H1 (cell line): ENCODE measurements at places on chromosomes 7 and 10.

DNA sequence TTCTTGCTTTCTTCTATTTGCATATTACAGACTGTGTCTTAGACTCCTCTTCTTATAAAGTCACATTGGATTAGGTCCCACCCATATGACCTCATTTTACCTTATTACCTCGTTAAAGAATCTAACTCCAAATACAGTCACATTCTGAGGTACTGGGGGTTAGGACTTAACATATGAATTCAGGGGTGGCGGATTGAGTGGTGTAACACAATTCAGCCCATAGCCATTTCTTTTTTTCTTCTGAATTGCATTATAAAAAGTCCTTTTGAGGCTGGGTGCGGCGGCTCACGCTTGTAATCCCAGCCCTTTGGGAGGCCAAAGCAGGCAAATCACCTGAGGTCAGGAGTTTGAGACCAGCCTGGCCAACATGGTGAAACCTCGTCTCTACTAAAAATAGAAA, 6.8 kb upstream of the HERC4 start:
- peak; percentile 49 for DNase-seq

- no peak for DNase-seq
Observed at GRCh38 chr10:71661779-71662336, 57.7 kb downstream of the C10orf105 start.

DNA sequence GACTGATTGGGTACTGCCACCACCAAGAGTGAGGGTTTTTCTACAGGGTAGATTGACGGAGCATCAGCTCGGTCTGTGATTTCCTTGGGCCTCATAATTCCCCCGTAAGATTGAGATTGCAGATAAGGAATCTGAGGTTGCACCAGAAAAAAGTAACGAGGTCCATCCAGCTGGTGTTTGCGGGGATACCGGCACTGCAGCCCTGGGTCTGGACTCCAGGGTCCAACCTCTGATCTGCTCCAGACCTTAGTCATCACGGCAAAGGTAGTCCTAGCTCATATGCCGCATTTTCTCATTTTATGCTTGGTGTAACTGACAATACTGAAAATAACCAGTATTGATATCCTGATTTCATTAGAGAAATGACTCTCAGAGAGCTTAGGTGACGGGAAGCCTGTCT, 3.9 kb downstream of the CARD11 start:
- no peak for DNase-seq

GRCh38 chr10:4736608-4737007, 89.4 kb upstream of the AKR1E2 start:
- DNase-seq, result no peak

DNA sequence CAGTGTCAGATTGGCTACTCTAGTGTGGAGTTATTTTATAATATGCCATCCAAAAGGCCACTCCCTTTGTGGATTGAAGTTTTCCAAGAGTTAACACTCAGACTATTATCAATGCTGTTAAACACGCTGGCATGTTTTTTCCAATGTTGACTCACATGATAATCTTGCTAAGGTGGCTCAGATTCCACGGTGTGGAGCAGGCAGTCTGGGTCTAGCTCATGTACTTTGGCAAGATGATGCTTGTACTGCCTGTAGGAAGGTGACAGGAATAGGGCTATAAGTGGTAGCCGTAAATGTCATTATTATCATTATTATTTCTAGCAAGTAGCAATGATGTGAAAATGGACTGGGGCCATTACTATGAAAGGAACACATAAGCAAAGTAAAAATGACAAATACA, 79.4 kb upstream of the TBX20 start:
- no peak for DNase-seq

DNA sequence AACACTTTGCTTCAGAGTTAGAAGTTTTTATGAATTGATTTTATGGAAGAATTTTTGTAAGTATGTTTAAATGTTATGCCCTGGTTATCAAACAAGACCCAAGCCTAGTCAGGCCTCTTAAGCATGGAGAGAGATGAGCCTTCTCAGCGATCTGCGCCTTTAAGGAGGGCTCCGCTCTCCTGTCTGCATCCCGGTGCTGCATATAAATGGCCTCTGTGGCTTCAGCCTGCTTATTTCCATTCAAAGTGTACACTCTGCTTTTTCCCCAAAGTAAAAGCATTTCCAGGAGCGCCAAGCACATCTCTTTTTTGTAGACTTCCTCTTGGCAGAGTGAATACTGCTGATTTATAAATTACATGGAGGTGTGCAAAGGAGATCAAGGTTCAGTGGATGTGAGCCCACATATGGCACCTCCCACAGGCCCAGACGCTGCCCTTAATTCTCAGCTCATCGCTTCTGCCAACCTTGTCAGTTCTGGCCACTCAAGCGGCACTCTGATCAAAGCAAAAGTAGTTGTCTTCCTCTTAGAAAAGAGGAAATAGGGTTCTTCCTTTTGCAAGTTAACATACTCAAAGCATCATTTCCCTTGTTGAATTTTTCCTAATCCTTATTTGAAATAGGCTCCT, 70.0 kb upstream of the SFMBT2 start:
- no peak for DNase-seq

- no peak for DNase-seq
Observed at GRCh38 chr10:48821111-48821510, 118.5 kb downstream of the LRRC18 start.

- no peak for DNase-seq
Observed at GRCh38 chr10:58826694-58827093, 314.0 kb downstream of the BICC1 start.

DNA sequence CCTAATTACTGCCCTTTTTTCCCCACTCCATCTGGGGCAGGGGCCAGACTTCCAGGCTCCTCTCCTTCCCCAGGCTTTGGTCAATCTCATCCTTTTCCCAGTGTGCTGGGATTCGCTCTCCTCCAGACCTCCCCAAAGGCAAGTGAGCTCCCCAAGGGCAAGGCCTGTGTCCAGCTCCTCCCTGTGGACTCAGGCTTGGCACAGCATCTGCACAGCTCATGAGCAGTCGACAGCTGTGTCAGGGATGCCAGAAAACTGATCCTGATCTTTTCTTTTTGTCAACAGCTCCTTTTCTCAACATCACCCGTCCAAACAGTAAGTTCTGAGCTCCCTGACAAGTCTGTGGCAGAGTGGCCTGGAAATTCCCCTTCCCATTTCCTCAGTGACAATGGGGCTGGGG, 67.1 kb downstream of the C10orf120 start:
- no peak for DNase-seq

- DNase-seq, result no peak
Observed at GRCh38 chr10:33521062-33521461, 186.6 kb upstream of the NRP1 start.

DNA sequence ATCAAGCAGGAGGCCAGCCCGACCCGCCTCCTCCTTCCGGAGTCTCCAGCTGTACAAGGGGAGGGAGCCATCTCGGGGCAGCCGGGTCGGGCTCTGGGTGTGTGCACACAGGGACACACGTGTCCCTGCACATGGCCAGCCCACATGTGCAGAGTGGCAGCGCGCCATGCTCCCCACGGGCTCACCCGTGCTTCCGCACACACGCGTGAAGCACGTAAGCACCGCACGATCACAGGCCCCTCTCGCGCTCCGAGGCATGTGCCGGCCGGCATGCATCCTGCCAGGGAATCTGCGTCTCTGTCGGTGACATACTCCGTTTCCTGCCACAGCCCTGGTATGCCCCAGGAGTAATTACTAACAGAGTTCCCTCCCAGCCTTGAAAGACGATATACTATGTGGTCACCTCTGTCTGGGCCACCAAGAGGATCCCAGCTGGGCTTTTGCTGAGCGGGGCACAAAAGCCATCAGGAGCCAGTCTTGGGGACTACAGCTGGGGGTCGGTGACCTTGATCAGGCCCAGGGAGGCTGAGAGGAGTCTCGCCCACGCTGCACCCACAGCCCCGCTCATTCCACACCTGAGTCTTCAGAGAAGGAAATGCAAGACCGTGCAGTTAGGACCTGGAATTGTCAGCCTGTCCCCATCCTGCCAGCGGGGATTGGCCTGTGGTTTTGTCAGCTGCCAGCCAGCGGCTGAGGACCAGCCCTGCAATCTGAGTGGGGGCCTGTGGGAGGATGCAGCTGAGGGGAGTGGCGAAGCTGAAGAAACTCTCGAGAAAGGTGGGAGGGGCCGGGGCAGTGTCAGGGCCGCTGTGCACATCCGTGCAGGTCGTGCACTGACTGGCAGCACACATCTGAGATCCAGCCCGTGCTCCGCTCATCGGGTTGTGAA, 11.0 kb upstream of the LFNG start:
- DNase-seq, result no peak

DNA sequence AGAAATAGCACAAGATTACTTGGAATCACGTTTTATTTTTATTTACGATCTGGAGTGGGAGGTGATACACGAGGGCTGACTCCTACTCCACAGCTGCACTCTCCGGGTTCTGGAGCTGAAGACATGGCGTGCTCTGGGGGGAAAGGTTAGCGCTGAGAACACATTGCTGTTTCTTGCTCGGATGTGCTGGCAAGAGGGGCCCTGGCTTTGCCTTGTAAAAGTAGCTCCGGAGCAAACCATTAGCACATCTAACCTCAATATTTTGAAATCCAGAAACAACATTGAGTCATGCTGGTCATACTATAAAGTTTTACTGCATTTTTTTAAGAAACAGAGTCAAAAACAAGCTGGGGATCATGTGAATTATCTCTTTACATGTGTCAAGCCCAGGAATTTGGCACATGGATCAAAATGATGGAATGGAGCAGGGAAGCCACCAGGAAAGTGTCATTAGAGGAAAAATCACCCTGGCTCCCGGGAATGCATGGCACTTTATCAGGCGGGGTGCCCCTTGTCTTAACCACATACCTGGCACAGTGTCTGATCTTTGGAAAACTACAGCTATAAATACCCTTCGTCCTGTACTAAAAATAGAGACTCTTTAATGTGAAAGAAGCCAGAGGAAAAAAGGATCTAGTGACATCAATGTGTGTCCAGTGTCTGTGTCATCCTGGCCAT, 31.6 kb upstream of the LYZL1 start:
- DNase-seq, result no peak

DNA sequence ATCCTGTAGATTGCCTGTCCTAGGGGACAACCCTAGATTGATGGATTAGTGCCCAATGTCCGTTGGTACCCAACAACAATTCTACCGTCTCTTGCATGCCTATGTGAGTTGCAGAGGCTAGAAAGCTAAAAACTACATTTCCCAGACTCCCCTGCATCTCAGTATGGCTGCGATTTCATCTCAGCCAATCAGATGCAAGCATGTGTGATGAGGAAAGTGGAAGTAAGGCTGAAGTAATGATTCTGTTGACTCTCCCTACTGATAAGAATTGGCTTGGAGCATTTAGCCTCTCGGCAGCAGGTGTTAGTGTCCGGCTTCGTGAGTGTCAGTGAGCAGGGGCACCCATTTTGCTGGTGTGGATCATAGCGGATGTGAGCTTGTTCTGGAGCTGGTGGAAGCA, 171.9 kb downstream of the FGFR2 start:
- DNase-seq, result no peak

DNA sequence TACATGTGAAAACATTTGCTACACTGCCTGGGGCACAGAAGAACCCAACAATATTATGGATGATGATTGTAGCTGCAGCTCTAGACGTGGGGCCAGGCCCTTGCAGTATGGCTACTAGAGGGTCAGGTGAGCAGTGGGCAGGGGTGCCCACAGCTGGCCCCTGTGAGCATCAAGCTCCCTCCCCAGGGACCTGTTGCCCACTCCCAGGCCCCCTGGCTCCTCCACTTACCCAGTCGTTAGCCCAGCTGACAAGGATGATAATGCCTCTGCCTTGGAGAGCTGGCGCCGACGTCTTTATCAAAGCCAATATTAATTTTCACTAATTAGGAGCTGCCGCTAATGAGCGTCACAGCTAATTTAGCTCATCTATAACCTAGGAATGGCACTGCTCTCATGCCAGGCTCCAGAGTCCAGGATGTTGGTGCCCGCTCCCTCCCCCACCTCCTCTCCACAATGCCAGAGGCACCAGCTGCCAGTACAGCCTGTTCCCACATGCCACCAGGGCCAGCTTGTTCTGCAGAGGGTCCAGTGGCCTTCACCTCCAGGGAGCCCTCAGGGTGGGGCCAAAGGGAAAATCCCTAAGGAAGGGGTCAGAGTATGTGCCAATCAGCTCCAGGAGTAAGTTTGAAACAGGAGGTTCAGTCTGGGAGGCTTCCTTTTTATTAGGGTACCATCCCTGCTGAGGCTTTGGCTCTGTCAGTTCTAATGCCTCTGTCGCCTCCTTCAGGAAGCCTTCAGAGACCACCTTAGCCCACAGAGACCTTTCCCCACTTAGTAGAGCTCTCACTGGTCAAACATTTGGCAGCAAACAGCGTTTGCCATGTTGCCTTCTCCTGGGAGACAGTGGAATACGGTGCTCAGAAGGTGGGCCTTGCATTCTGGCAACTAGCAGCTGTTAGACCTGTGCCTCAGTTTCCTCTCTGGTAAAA, 77.2 kb downstream of the CDH23 start:
- no peak for DNase-seq

DNA sequence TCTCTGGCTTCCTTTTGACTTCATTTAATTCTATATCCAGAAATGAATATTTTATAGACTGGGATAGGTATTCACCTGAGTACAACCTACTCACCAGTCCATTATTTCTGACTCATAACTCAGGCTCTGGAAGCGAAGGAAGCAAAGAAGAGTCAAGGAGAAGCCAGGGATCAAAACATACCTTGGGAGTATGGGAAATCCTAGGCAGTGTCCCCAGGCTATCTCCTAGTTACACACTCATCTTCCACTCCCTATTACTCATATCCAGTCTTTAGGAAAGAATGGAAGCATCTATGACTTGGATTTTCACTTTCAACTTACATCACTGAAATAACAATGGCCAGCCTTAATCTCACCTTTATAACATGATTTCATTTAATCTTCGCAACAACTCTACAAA, 40.9 kb upstream of the ELAPOR2 start:
- no peak for DNase-seq

GRCh38 chr10:17644485-17644943, 563 bp downstream of the STAM start:
- no peak for DNase-seq

GRCh38 chr7:2125931-2126330, 106.8 kb downstream of the MAD1L1 start:
- DNase-seq, result no peak
